ENCODE measurements at places on chromosomes 2 and 18.
A peak's percentile ranks its signal among the peaks of the same experiment; 100 is the strongest.

GRCh38 chr2:15354596-15355366 lies 206.4 kb downstream of the NBAS start:
- DNase-seq = no peak

GRCh38 chr2:75870651-75871137 lies 160.0 kb upstream of the GCFC2 start:
- DNase-seq = no peak

DNA sequence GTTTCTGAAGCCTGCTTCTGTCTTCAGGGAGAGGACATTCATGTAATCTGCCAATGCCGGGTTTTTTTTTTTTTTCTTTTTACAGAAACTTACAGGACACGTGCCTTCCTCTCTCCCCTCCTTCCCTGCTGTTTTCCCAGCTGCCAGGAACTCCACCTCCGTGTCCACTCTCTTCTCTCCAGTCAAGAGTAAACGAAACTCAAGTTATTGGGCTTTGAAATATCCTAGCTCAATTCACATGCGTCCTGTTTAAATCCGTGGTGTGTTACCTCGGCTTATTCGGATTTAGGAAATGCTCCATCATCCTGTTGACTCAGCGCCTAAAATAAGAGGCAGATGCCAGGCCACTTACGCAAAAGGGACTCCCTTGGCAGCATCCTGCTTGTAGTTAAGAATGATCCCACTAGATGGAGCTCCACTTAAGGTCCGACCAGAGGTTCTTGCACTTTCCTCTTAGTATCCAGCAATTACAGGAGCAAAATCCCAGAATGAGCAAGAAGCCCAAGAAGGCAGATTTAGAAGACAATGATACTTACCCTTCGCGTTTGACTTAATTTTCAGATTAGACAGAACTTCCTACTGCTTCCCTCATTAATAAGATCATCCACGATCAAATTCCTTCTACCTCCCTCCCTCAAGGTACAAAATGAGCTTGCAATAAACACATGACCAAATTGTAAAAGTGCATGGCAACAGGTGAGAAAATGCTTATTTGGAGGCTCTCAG lies 97.2 kb upstream of the ZCCHC2 start:
- peak; percentile 96 for DNase-seq

- no peak for DNase-seq
Measured at GRCh38 chr2:109528811-109529501, 84.8 kb downstream of the SEPTIN10 start.

DNA sequence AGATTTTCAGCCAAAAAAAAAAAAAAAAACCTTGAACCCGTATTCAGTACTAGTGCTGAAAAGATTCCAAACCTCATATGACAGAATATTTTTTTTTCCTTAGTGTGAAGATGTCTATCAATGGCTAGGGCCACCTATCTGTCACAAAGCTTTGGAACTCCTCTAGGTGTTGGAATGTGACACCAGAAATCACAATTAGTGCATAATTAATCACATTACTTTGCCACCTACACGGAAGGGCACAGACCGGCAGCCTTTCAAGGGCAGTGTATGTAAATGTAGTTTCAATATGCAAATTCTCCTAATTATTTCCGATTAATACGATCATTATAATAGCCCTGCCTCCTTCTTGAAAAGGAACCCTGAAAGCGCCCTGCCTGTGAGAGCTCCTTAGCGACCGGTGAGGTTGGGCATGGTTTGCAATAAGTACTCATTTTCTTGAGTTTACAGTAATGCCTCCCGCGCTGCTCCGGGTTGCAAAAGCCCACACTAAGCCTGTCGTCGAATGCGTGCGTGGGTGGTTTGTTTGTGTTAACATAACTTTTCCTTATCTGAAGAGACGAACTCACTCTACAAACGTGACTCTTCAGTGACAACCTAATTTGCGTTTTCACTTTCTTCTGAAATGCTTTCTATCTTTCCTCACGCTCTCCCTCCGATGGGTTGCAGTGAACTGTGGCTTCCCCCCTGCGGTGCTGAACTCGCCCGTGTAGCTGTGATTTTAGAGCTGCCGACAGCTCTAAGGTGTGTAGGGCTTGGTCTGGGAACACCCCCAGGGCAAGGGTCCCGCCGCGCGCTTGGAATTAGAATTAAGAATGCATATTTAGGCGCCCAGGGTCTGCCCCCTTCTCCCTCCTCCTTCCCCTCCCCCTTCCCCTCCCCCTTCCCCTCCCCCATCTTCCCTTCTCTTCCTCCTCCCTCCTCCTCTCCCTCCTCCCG lies 765 bp upstream of the ID2 start:
- DNase-seq = peak; percentile 77

DNA sequence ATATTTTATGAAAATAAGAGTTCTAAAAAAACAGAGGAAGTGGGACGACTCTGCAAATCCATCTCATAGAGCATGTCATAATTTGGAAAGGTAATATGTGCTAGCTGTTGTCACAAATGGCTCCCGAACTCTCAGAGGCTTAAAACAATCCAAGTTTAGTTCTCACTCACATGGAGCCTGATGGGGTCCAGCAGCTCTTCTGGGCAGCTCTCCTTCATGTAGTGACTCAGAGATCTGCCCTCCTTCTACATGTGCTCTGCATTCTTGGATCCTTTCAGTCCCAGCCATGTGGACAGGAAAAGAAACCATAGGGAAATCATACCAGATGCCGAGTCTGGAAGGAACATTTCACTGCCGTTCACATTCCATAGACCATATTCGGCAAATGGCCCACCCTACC lies 180.1 kb upstream of the APCDD1 start:
- peak; percentile 33 for DNase-seq

DNA sequence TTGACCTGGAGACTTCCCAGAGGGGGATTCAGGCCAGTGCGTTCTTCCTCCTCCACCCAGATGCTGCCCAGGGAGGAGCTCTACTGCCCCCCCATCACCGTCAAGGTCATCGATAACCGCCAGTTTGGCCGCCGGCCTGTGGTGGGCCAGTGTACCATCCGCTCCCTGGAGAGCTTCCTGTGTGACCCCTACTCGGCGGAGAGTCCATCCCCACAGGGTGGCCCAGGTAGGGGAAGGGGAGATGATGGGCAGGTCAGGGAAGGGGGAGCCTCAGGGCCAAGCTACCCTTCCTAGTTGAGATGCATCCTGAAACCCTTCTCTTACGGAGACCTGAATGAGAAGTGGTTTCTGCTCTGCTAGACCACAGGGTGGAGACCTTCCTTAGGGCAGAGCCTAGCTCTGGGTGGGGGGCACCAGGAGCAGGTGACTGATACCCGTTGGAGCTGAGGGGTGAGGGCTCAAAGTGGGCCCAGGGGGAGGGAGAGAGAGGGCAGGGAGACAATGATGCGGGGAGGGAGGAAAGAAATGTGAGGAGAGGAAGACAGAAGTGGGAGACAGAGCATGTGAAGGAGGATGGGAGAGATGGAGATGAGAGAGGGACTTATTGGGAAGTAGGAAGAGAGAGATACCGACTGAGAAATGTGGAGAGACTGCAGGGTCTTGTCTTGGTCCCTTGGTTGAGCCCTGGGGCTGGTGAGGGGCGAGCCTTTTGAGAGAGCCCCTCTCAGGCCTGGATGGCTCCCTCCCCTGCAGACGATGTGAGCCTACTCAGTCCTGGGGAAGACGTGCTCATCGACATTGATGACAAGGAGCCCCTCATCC lies 159.4 kb downstream of the DYSF start:
- no peak for DNase-seq

- DNase-seq = no peak
Measured at GRCh38 chr2:36664696-36665076, 31.8 kb upstream of the VIT start.

GRCh38 chr2:7329465-7329864 lies 412.3 kb downstream of the RNF144A start:
- DNase-seq = no peak

- DNase-seq = no peak
Measured at GRCh38 chr2:212030709-212031108, 507.9 kb downstream of the ERBB4 start.

GRCh38 chr2:7517851-7518250 lies 600.6 kb downstream of the RNF144A start:
- no peak for DNase-seq

DNA sequence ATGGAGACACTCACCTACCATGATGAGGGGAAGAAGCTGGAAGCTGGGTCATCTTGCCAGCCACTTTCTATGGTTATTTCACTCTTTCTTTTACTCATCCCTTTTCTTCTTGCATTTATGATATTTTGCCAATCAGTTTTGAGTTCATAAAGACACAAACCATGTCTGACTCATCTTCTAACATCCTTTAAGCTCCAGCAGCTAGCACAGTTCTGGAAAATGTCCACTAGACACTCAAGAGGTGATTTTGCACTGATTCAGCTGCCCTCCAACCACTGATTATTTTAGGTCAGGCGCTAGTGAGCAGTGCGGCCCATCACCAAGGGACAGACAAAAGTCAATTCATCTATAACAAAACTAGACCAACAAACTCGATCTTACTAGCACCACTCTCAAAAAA lies 537.1 kb upstream of the ID2 start:
- no peak for DNase-seq

DNA sequence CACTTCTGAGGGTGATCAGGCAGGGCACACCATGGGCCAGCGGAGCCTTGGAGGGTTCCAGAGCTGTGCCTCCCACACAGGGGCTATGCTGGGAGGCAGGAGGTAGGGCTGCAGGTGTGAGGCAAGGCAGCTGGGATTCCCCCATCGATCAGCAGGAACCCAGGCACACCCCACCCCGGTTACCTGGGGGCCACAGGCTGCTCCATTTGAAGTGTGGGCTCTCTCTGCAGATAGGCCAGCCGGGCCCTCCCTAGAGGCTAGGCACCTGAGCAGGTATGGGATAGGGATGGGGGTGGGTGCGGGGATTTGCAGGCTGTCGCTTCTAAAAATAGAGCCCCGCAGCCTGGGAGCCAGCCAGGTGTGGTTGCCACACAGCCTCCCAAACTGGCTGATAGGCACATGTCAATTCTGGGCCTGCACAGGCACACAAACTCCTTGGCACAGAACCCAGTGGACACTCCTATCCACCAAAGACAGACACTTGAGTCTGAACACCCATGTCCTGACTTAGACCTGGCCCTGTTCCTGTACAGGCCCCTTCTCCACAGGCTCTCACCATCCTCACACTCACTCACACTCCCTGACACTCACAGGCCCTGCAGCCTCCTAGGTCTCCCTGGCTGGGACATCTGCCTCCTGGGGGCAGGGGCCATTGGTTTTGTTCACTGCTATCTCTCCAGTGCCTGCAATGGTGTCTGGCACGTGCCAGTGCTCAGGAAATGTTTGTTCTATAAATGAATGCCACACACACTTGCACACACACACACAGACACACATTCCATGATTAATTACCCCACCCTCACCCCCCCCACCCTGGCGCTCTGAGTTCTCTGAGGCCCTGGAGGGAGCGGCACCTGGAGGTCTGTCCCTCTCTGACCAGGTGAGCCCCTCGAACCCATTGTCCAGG lies 73.4 kb downstream of the ZFP36L2 start:
- DNase-seq = no peak

GRCh38 chr2:170815746-170816503 lies 762 bp upstream of the GAD1 start:
- DNase-seq = no peak

DNA sequence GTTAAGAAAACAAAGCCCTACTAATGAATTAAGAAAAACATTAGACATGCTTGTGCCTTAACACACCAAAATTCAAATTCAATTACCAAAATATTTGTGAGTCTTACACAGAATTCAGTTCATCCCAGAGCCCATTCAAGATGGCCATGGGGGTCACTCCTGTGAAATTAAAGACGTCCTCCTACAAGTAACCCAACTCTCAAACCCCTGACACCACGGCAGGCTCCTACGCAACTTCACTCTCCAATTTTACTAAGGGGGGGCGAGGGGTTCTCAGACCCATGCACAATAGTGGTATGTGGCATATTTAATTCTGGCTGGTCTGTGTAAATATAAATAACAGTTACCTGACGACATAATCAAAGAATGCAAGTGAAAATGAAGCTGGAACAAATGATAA lies 5.0 kb downstream of the ZNF516 start:
- no peak for DNase-seq

GRCh38 chr18:50334546-50335152 lies 40.2 kb upstream of the SKA1 start:
- DNase-seq = no peak

GRCh38 chr2:232073026-232073425 lies 111.5 kb downstream of the DIS3L2 start:
- no peak for DNase-seq

GRCh38 chr18:46398005-46398404 lies 259.0 kb downstream of the LOXHD1 start:
- DNase-seq = no peak

- DNase-seq = no peak
Measured at GRCh38 chr2:174667250-174667860, 69.8 kb upstream of the WIPF1 start.

DNA sequence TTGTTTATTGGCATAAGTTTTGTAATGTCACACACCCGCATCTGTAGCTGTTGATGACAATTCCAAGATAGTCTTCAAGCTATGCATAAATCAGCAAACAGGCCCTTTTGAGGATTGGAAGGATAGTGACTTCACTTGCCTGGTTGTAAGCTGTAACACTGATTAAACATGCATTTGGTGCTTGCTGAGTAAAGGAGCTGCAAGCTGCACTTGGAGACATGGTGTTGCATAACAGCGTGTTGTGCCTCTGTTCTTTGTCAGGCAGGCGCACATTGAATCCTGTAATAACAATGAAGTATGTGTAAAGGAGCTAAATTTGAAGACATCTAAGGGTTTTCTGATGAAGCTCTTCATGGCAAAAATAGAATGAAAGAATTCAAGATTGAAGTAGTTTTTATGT lies 68.7 kb upstream of the TTC27 start:
- no peak for DNase-seq

DNA sequence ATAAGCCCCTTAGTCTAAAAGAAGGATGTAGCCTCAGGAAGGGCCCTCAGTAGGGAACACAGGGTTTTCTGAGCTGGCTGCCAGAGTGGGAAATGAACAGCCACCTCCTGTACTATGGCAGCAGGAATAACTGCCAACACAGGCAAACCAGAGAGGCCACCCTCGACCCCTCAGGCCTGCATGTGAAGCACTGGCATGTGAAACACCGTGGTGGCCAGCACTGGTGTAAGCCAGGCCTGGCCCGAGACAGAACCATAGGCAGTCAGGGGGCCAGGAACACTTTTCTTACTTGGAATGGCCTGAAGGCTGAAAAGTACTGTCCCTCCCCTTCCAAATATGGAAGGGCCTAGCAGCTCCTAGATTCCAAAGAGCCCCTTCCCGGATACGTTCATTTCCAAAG lies 28.2 kb downstream of the SFXN5 start:
- DNase-seq = no peak

DNA sequence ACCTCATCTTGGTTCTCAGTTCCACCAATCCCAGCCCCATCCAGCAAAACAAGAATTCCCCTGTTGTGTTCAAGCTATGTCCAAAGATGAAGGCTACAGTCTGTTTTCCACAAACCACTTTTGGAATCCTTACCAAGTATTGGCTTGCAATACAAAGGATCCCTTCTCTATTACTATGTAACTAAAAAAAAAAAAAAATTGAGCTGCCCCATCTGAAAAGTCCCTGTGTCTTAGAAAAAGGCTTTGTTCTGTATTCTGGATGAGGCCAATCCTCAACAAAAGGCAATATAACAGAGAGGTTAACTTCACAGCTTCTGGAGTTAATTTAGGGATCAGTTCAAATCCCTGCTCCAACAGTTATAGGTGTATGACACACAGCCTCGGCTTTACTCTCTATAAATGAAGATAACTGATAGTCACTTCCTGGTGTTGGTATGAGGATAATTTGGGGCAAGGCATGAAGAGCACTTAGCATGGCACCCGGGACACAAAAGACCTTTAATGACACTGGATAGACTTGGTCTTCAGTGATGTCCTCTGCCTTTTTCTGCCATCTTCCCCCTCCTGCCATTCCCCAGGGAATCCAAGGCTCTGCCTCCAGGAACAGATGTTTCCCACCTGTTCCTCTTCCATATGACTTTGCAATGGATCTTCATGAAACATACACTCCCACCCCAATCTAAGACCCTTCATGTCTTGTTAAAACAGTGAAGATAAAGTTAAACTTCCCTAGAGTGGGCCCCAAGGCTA lies 61.2 kb upstream of the ATL2 start:
- no peak for DNase-seq

All from AG09309 (cell line).